Tibial nerve (tissue), 4 donors: ENCODE measurements at places on chromosomes 7 and 10.

GRCh38 chr10:35458500-35459448 lies 122.5 kb downstream of the CCNY start:
- no peaks in the 10 kb centered on the region for H3K27me3 ChIP-seq
- peaks cover 25% of the 10 kb centered on the region for H3K4me1 ChIP-seq
- H3K27ac ChIP-seq: no peak overlapping the region
- no peak for DNase-seq
- no peak overlapping the region for H3K4me3 ChIP-seq

GRCh38 chr10:43753397-43754061 lies 104.8 kb upstream of the ZNF32 start:
- DNase-seq: no peak
- no peaks in the 10 kb centered on the region for H3K36me3 ChIP-seq
- H3K27ac ChIP-seq: no peak overlapping the region
- H3K4me1 ChIP-seq: no peaks in the 10 kb centered on the region
- no peaks in the 10 kb centered on the region for H3K27me3 ChIP-seq
- no peak overlapping the region for H3K4me3 ChIP-seq

- DNase-seq: no peak
- H3K36me3 ChIP-seq: no peaks in the 10 kb centered on the region
- H3K27me3 ChIP-seq: no peaks in the 10 kb centered on the region
- no peak overlapping the region for H3K27ac ChIP-seq
These were observed 515 bp downstream of the TBX20 start for GRCh38 chr7:35253460-35253709.

DNA sequence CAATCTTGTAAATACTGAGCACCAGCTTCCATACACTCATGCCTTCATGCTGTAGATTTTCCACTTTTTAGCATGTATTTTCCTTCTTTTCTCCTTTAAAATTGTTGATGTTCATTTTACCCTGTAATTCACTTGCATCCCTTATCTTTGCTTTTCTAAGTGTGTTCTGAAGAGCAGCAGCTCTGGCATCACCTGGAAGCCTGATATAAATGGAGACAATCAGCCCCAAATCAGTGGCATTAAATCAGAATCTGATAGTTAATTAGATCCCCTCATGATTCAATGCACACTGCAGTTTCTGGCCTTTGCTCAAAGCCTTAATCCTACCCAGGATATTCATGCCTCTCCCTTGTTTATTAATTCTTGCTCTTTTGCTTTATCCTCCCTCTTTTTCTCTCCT lies 942.4 kb downstream of the XPNPEP1 start:
- H3K27ac ChIP-seq: no peak overlapping the region
- no peak for DNase-seq
- H3K4me1 ChIP-seq: no peaks in the 10 kb centered on the region
- H3K27me3 ChIP-seq: no peaks in the 10 kb centered on the region
- H3K4me3 ChIP-seq: no peak overlapping the region

DNA sequence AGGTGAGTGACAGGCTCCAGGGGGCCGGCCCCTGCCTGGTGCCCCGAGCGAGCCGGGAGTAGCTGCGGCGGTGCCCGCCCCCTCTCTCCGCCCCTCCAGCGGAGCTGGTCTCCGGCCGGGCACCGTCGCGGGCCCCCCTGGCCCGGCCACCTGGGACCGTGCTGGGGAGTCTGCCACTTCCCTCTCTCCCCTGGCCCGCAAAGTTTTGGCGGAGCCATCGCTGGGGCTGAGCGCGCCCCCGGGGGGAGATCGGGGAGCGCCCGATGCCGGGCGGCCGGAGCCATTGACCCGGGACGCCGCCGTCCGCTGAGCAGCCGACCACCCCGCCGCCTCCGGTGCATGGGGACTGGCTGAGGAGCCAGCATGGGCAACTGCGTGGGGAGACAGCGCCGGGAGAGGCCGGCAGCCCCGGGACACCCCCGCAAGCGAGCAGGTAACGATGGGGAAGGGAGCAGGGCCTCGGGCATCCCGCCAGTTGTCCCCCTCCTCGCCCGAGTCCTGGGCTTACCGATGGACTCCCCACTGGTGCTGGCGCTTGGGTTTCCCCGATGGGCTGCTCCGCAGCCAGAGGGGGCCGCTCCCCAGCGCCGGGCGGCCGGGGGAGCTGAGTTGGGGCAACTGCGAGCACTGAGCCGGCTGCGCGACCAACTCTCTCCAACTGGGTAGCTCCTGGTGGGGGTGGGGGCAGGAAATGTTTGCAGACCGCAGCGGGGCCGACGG lies at the start of gene UBTD1:
UBTD1 (plus strand) TSS at position 84 of the 720 bp plus-strand sequence; CDS start at position 364, 280 bp downstream.
- no peaks in the 10 kb centered on the region for H3K36me3 ChIP-seq
- peak within 1 kb of the TSS; percentile 87 for H3K4me3 ChIP-seq
- peak within 1 kb of the TSS; percentile 96 for H3K27ac ChIP-seq
- H3K27me3 ChIP-seq: no peaks in the 10 kb centered on the region
- no peaks in the 10 kb centered on the region for H3K4me1 ChIP-seq
- DNase-seq: peak; percentile 33

DNA sequence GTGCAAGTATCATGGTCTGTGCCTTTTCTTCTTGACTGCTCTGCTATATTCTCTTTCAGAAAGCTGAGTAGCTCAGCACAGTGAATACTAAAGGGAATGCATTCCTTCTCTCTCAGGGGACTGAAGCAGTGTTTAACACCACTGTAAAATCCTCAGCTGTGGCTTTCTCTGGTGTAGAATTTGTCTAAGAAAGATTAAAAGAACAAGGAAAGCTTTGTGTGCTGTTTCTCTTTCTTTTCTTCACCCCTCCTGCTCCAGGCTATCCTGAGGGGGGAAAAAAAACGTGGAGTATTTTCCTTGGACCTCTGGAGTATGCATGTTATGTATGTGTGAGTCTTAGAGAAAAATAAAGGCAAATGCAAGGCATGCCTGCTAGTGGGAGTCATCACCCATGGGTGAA lies 383.9 kb downstream of the AUTS2 start:
- no peak for DNase-seq
- H3K36me3 ChIP-seq: no peaks in the 10 kb centered on the region

DNA sequence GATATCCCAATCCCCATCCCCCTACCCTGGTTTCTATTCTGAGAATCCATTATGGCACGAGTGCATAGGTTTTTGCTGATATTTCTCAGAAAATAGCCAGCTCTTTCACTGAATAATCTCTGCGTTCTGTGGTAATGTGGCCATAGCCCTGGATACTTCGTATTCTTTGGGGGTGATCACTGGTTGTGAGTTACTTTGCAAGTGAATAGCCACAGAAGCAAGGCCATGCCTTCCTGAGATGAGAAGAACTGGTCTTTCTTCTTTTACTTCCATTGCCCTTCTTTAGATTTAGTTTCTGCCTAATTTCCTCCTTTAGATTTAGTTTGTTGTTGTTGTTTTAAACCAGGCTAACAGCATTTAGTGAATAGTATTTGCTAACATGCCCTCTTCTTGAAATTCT lies 323.4 kb downstream of the CDC14C start:
- no peaks in the 10 kb centered on the region for H3K27me3 ChIP-seq
- no peaks in the 10 kb centered on the region for H3K36me3 ChIP-seq
- no peak for DNase-seq
- no peaks in the 10 kb centered on the region for H3K4me1 ChIP-seq
- no peak overlapping the region for H3K4me3 ChIP-seq

- no peaks in the 10 kb centered on the region for H3K36me3 ChIP-seq
- no peak overlapping the region for H3K4me3 ChIP-seq
- DNase-seq: no peak
- H3K27me3 ChIP-seq: peaks cover 63% of the 10 kb centered on the region
These were observed 1.1 kb downstream of the GPRIN2 start for GRCh38 chr10:46555366-46555712.

DNA sequence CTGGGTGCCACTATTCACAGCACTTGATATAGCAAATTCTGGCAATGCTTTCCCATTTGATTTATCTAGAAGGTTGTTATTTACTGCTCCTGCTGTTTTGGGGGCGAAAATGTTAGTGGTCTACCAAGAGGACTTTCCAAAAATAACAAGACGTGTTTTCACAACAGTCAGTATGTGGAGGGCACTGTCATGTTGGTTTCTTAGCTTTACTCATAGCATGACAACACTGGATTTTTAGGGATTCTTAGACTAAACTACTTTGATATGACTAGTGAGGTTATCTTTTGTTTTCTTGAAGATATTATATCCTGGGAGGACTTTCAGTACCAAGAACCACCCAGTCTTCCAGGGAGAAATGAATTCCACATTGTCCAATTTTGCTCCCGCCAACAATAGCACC lies 49.4 kb downstream of the NUDCD3 start:
- peaks cover 39% of the 10 kb centered on the region for H3K4me1 ChIP-seq
- no peak overlapping the region for H3K27ac ChIP-seq
- no peaks in the 10 kb centered on the region for H3K27me3 ChIP-seq
- no peak for DNase-seq
- H3K4me3 ChIP-seq: no peak overlapping the region
